Large intestine (tissue), 12 donors: ENCODE measurements at places on chromosomes 7 and 10. TPM values are rescaled to one million over a fixed set of nuclear protein-coding genes. Genes with fewer than 3 reads are reported as not detected.
A peak's percentile ranks its signal among the peaks of the same experiment; 100 is the strongest.

DNA sequence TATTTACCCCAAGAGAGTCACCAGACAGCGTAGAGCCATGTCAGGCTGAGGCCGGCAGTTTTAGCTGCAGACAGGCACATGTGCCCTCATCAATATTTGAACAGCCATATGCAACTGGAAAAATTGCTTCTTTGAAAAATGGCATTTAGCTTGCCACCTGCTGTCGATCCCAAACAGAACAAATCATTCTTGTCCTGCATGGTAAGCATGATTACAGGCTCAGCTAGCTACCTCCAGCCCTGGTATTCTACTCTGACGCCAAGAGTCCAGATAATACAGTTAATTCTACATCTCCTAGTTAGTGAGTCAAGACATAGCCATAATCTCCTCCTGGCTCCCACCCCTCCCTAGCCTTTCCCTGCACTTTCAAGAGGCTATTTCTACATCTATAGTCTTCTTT lies 7.7 kb downstream of the CREB3L2 start:
- H3K36me3 ChIP-seq: peaks cover 6% of the 10 kb centered on the region
- H3K4me3 ChIP-seq: no peak overlapping the region

- no peak overlapping the region for H3K27ac ChIP-seq
- no peak for DNase-seq
- H3K4me1 ChIP-seq: no peaks in the 10 kb centered on the region
- no peak overlapping the region for H3K4me3 ChIP-seq
- no peaks in the 10 kb centered on the region for H3K27me3 ChIP-seq
- no peaks in the 10 kb centered on the region for H3K36me3 ChIP-seq
Observed at GRCh38 chr7:43677864-43678263, 51.5 kb downstream of the COA1 start.

- peaks cover 69% of the 10 kb centered on the region for H3K4me1 ChIP-seq
- H3K27me3 ChIP-seq: no peaks in the 10 kb centered on the region
- peaks cover 23% of the 10 kb centered on the region for H3K36me3 ChIP-seq
- H3K4me3 ChIP-seq: peak overlapping the region; percentile 96
- no peak for DNase-seq
- peak overlapping the region; percentile 89 for H3K27ac ChIP-seq
Observed at GRCh38 chr7:975702-976473, 539 bp upstream of the COX19 start.

GRCh38 chr7:134315679-134316538 lies 821 bp downstream of the SLC35B4 start:
- H3K4me3 ChIP-seq: peak overlapping the region; percentile 90
- H3K36me3 ChIP-seq: peaks cover 2% of the 10 kb centered on the region
- peak overlapping the region; percentile 81 for H3K27ac ChIP-seq
- DNase-seq: peak; percentile 20

- H3K4me1 ChIP-seq: no peaks in the 10 kb centered on the region
- DNase-seq: no peak
- peaks cover 49% of the 10 kb centered on the region for H3K36me3 ChIP-seq
- H3K4me3 ChIP-seq: no peak overlapping the region
- H3K27me3 ChIP-seq: no peaks in the 10 kb centered on the region
Observed at GRCh38 chr7:749140-749551, 22.1 kb upstream of the PRKAR1B start.

GRCh38 chr7:155007947-155008346 lies 5.0 kb upstream of the PAXIP1 start:
- H3K27ac ChIP-seq: no peak overlapping the region
- H3K27me3 ChIP-seq: no peaks in the 10 kb centered on the region
- DNase-seq: no peak
- peaks cover 10% of the 10 kb centered on the region for H3K36me3 ChIP-seq
- peaks cover 3% of the 10 kb centered on the region for H3K4me1 ChIP-seq
- H3K4me3 ChIP-seq: no peak overlapping the region

- no peaks in the 10 kb centered on the region for H3K4me1 ChIP-seq
- no peaks in the 10 kb centered on the region for H3K27me3 ChIP-seq
- no peak overlapping the region for H3K4me3 ChIP-seq
- H3K36me3 ChIP-seq: no peaks in the 10 kb centered on the region
Observed at GRCh38 chr10:64430690-64431323, 909.6 kb downstream of the REEP3 start.

- no peaks in the 10 kb centered on the region for H3K27me3 ChIP-seq
- DNase-seq: no peak
- H3K27ac ChIP-seq: no peak overlapping the region
- peaks cover 2% of the 10 kb centered on the region for H3K4me1 ChIP-seq
- no peak overlapping the region for H3K4me3 ChIP-seq
Observed at GRCh38 chr10:51382181-51382580, 307.9 kb downstream of the PRKG1 start.

- no peaks in the 10 kb centered on the region for H3K36me3 ChIP-seq
- DNase-seq: no peak
- peaks cover 12% of the 10 kb centered on the region for H3K27me3 ChIP-seq
- no peak overlapping the region for H3K27ac ChIP-seq
Observed at GRCh38 chr7:157460721-157461120, 123.9 kb downstream of the DNAJB6 start.

DNA sequence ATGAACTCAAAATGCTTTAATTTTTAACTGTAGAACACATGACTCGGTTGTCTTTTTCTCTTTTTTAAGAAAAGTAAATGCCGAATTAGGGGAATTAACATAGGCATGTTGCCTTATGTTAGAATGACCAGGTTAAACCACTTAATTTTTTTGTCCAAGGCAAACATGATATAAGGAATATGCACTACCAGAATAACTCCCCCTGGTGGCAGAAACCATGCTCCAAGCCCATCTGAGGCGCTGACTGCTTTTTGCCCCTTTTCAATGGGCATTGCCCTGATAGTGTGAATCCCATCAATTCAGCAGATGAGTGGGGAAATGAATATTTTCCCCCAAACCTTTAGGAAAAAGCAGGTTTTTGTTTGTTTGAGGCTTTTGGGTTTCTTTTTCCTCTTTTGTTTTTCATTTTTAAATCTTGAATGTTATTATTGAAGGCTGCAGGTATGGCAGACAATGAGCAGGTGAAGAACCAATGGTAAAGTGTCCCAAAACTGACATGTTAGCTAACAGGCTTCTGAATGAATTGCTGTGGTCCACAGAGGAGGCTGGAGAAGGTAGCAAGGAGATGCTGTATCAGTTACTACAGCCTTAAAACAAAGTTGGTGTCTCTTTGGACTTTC lies 284.3 kb downstream of the SORCS3 start:
- H3K4me3 ChIP-seq: no peak overlapping the region
- DNase-seq: no peak
- no peak overlapping the region for H3K27ac ChIP-seq
- no peaks in the 10 kb centered on the region for H3K27me3 ChIP-seq
- H3K36me3 ChIP-seq: no peaks in the 10 kb centered on the region

The OIT3 gene
- 9.9 TPM for polyA plus RNA-seq

The SVOPL gene
- polyA plus RNA-seq: 6.4 TPM

The KAZALD1 gene
- polyA plus RNA-seq: 29.0 TPM

The ACTR3C gene
- polyA plus RNA-seq: 6.1 TPM
